Femur (tissue), 1 donor: ENCODE measurements at places on chromosomes 2 and 18.

DNA sequence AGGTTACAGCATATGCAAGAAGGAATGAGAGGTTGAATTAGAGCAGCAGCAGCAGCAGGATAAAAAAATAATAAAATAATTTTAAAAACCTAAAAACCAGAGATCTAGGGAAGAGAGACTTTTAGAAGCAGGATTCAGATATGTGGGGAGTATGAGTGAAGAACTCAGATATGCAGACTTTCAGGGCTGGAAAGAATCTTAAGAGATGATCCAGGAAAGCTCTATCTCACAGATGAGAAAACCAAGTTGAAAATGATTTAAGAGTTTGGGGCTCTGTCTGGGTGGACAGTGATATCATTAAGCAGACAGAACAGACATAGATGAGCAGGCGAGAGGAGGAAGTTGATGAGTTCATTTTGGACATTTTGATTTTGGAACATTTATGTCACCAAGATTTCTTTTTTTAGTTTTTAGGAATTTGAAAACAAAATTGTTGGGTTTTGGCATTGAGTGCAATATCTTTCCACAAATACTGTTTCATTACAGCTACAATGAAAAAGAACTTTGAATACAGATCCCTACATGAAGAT, 31.8 kb downstream of the BCL2 start:
- DNase-seq, result no peak

DNA sequence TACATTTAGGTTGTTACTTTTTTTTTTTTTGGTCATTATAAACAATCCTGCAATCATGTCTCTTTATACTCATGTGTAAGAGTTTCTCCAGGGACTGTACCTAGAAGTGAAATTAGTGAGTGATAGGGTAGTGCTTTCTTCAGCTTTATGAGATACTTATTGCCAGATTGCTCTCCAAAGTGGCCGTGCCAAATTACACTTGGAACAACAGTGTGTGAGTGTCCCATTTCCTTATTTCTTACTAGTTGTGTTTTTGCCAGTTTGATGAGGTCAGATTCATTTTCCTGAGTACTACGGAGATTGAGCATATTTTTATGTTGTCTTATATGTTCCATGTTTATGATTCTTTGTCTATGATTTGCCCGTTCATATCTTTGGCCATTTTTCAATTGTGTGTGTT, 39.2 kb downstream of the GALNT1 start:
- no peak for DNase-seq

DNA sequence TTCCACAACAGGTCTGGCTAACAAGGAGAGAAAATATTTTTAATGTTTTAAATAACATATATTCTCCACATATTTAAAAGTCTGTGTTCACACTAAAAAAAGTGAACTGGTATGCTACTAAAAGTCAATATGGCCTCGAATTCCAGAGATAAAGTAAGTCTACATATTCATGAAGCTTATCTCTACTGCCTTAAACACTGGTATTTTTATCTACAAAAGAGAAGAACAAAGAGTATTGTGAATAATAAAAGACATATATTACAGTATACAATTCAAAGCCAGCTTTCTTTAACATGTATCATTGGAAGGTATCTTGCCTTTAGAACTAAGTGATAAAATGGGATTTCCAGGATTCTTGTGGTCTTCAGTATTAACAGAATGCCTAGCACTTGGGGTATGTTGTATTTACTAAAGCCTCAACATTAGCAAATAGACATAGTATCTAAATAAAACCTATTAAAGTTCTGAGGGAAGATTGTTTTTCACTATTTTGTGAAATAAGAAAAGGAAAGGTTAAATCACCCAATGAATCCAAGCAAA, 302.8 kb upstream of the CCDC68 start:
- DNase-seq, result no peak

GRCh38 chr2:134148843-134149472, 104.9 kb upstream of the MGAT5 start:
- no peak for DNase-seq

GRCh38 chr2:119746836-119747686, 12.7 kb upstream of the PTPN4 start:
- no peak for DNase-seq

GRCh38 chr2:147499785-147500184, 345.0 kb upstream of the ACVR2A start:
- DNase-seq, result no peak

- no peak for DNase-seq
Observed at GRCh38 chr2:117714110-117714509, 100.4 kb upstream of the DDX18 start.

DNA sequence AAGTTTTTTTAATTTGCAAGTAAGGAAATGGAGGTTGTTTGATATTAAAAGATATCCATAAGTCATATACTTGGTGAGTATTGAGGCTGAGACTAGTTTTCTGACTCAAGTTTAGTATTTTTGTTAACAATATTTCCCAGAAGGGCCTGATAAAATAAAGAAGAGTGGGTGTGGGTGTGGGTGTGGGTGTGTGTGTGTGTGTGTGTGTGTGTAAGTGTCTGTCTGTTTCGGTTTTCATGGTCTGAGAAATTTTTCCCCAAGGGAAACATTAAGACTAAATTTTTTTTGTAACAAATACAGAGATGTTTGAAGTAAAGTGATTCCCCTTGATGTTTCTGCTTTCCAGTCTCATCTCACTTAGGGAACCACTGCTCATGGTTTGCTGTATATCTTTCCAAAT, 36.5 kb downstream of the PPM1B start:
- DNase-seq, result no peak
